ENCODE measurements at places on chromosomes 1 and 21.

DNA sequence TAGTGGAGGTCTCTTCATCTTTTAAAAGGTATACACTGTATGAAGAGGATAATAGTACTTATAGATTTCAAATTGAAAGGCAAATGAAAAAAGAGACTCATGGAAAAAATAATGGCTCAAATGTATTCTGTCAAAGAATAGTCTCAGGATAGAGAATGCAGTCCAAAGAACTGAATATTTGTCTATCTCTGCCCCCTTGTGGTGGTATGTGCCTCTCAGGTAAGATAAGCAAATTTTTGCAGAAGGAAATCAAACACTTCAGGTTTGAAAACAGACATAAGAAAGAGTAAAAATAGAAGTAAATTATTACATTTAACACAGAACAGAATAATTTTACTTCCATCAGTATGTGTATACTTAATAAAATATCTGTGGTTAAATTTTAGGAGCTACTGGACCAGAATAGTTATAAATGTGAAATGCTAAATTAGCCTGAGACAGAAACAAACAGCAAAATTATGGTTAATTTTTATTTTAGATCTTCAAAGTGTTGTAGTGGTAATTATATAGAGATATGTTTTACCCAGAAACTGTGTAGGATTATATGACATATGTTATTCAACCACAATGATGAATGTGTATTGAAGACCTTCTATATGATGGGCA is 164.4 kb upstream of the PALMD start:
- DNase-seq = peak; percentile 70

DNA sequence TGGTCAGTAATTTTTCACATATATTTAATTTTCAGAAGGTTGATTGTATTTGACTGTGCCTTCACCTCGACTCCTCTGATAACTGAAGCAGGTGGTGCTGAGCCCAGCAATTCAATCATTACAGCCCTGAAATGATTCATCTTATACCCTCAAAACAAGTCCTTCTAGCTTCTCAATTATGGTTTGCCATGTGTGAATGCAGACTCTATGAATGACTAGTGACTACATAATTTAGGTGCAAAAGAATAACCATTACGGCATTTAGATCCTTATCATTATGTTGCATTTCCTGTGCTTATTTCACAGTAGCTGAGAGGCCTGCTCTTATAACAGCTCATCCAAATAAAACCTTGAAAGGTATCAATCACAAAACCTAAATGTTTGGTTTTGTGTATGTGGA is 54.0 kb upstream of the COL11A1 start:
- DNase-seq = no peak

GRCh38 chr1:110604586-110605148 is 1.5 kb downstream of the KCNA2 start:
- no peak for DNase-seq

GRCh38 chr1:54310439-54311328 is 95.5 kb downstream of the SSBP3 start:
- DNase-seq = no peak

DNA sequence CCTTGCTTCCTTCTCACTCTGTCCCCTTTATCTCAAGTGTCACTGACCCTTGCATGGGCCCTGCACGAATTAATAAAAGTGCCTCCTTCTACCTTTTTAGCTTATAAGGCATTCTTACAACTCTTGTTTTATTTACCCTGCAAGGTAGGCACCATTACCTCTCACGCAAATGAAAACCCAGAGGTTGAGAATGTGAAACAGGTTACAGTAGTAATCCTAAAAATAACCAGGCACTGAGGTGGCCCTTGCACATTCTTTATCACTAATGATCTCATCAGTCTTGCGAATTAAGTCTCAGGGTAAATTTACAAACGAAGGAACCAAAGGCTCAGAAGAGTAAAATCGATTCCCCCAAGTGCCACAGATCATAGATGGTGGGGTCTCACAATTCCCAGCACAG is 3.7 kb downstream of the GLIS1 start:
- no peak for DNase-seq

DNA sequence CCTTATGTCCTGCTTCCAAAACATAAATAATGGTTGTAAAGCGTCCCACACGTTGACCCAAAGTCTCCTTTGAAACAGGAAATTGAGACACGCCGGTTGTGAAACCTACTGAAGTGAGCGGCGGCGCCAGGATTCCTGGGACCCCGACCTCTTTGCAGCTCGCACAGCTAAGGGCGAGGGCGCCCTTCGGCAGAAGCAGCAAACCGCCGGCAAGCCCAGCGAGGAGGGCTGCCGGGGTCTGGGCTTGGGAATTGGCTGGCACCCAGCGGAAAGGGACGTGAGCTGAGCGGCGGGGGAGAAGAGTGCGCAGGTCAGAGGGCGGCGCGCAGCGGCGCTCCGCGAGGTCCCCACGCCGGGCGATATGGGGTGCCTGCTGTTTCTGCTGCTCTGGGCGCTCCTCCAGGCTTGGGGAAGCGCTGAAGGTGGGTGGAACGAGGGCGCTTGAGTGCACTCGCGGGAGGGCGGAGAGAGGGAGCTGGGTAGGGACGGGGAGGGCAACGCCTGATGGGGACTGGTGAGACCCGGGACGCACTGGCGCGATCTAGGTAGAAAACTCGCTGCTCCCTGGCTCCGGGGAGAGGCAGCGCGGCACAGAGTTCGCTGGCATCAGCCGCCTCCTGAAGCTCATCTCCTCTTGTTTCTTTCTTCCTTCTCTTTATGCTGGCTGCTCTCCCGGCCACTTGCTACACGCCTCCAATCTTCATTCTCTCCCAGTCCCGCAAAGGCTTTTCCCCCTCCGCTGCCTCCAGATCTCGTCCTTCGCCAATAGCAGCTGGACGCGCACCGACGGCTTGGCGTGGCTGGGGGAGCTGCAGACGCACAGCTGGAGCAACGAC is at the start of gene CD1D:
CD1D (plus strand) TSS at position 155 of the 836 bp plus-strand sequence; CDS start at position 362, 207 bp downstream.
- no peak for DNase-seq

- peak; percentile 64 for DNase-seq
Measured at GRCh38 chr1:155938220-155938627, 3.2 kb upstream of the RXFP4 start.

- peak; percentile 18 for DNase-seq
Measured at GRCh38 chr1:182786223-182786994, 3.2 kb upstream of the NPL start.

- DNase-seq = no peak
Measured at GRCh38 chr1:230273141-230273710, 152.9 kb downstream of the PGBD5 start.

DNA sequence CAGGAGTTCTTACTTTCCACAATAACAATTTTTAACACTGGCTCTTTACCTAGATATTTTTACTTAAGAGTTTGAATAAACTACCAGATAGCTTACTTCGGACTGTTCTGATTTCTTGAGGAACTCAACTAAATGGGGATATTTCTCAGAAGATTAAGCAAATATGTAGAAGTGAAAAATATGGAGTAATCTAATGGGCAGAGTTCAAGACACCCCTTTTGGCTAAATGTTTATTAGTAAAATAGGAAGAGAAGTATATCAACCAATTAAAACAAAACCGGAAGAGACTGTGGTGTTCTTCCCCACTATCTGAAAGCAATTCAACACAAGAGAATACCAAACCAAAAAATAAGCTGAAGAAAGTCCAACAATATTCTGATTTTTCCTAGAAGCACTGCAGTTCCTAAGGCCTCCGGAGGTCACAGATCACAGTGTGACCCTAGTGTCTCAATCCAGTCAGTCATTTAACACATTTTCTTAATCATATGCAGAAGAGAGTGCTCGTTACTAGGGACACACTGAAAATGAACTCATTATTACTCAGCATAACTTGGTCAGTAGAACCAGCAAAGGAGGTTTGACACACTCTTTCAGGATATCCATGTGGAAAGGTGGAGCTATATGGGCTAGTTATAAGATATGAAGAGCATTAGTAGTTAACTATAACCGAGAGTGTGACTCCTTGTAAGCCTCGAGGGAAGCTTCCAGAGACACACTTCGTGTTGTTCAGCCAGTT is 5.2 kb downstream of the SIPA1L2 start:
- DNase-seq = no peak

GRCh38 chr1:171251042-171251951 is 3.0 kb downstream of the FMO1 start:
- DNase-seq = peak; percentile 75

- DNase-seq = no peak
Measured at GRCh38 chr21:28938726-28939125, 54.0 kb downstream of the LTN1 start.

DNA sequence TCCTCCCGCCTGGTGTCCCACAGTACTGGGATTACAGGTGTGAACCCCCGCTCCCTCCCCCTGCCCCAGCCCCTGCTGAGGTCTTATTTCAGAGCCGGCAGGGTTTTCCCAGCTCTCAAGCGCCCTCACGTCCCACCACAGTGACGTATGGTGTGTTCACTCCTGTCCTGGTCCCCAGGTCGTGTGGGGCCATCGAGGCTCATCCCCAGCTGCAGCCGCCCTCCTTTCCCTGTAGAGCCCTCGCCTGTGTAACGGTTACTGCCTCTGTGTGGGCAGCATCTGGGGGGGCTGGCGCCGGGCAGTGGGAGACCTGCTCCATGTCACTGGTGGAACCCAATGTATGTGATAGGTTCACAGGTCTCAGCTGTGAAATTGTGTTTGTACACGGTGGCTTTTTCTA is 23.2 kb downstream of the SKI start:
- no peak for DNase-seq

DNA sequence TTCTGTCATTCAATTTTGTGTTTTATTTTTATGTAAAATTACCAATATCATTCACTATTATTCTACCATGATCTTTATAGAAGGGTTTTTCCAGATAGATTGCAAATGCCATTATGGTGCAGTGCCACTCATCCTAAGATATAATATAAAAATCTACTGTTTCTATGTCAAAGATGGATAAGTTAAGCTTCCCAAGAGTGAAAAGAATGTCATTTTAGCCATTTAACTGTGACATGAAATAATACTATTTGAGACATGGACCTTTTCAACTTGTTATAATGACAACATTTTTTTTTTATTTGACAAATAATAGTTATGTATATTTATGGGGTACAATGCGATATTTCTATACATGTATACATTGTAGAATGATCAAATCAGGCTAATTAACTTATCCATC is 224.3 kb downstream of the RPS6KC1 start:
- no peak for DNase-seq

DNA sequence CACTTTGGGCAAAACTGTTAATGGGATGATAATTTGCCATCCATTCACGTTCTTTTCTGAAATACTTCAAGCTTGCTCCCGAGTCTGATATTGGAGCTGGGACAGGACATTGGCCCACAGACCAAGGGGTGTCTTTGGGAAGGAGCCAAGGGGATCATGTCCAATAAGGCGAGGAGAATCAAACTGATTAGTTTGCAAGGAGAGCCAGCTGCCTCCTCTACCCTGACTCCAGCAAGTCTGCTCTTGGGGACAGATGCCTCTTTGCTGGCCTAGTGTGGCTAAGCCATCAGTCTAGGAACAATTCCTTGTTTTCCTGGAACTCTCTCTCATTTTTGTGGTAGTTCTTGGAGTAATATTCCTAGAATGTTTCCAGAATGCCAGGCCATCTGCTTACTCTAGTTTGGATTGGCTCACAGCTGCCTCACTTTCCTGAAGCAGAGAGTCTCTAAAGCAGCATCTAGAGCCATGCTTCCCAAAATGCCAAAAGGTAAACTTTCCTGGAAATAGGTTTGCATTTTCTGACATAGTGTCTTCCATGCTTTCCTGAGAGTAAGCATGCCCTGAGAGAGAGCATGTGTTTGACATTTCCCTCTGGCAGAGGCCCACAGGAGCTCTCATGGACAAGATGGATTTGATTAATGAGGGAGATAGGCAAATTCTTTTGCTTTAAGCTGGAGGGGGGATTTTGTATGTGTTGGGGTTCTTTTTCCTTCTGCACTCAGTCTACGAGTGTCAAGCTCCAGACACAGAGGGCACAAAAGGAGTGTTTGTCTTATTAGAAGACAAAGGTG is 145.6 kb downstream of the GDAP2 start:
- no peak for DNase-seq

DNA sequence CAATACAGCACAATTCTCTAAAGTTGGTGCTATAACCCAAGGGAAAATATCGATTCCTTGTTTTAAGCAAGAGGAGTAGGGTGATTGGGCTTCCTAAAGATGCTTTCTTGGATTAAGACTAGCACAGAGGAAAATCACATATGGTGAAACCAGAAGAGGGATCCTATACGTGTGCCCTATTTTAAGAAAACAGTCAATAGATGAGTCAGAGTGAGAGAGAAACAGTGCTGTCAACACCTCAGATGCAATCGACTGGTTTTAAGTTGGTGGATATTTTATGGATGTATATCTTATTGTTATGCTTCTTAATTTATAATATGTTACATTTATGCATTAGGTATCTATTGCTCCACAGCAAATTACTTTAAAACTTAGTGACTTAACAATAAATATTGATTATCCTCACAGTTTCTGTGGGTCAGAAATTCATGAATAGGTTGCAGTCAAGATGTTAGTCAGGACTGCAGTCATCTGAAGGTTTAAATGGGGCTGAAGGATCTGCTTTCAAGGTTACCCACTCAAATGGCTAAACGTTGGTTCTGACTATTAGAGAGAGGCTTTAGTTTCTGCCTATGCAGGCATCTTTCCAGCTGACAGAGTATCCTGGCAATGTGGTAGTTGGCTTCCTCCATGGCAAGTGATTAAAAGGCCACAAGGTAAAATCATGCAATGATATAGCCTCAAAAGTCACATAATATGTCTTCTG is 61.6 kb upstream of the DEPDC1 start:
- DNase-seq = no peak

DNA sequence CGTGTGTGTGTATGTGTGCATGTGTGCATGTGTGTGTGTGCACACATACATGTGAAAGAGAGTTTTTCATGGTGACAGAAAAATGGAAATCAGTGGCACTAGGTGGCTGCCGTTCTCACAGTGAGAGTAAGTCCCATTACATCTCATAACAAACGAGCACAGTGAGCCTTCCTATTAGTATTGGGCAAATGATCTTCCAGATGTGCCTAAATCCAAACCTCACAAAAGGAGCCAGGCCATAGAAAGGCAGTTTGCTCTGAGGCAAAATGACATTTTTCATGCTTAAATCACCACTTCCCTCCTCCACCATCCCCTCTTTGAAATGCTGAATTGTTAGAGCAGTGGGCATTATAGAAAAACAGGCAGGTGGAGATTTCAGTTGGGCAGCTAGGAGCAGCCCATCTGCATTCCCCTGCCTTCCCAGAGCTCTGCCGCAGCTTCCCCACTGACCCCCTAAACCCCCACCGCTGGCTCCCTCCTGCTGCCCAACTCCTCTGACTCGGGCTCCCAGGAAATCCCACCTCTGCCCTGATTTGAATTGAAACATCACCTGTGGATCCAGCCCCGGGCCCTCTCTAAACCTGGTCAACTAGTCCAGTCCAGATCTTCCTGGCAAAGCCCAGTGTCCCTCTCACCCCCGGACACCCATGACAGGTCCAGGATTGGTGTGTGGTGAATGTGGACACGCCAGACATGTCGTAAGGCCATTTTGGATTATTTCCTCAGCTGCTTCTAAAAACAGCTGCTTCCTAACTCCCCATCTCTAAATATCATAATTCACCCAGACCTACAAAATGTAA is 190.5 kb downstream of the SEC16B start:
- DNase-seq = no peak

DNA sequence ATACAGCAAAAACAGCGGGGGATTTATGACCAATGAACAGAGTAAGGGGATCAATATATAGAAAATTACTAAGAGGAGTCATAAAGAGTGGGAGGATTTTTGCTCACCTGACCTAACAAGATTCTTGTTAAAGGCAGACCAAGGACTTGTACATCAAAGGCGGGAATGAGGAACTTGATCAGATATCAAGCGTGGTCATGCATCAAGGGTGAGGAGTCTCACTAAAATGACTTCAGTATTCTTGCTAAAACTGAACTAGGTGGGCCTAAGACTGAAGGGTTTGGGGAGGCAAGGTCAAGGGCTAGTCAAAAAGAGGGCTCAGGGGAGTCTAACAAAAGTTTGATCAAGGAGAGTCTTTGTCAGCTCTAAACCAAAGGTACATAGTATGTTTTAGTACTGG is 2.1 kb downstream of the MOV10 start:
- DNase-seq = no peak

Data from DMS79 treated with DMSO at 0.1 percent for 48 hours (cell line).